ENCODE measurements at places on chromosomes 13 and 19.

DNA sequence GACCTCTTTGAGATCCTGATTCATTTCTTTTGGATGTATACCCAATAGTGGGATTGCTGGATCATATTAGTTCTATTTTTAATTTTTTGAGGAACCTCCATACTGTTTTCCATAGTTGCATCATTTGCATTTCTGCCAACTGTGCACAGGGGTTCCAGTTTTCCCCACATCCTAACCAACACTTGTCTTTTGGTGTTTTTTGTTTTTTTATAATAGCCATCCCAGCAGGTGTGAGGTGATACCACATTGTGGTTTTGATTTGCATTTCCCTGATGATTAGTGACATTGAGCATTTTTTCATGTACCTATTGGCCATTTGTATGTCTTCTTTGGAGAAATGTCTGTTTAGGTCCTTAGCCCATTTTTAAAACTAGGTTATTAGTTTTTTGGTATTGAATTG, 18.8 kb upstream of the GPR183 start:
- H3K27ac ChIP-seq = no peak overlapping the region
- H3K4me1 ChIP-seq = peaks cover 31% of the 10 kb centered on the region
- H3K36me3 ChIP-seq = no peaks in the 10 kb centered on the region
- no peak overlapping the region for H3K4me3 ChIP-seq
- no peak for DNase-seq

DNA sequence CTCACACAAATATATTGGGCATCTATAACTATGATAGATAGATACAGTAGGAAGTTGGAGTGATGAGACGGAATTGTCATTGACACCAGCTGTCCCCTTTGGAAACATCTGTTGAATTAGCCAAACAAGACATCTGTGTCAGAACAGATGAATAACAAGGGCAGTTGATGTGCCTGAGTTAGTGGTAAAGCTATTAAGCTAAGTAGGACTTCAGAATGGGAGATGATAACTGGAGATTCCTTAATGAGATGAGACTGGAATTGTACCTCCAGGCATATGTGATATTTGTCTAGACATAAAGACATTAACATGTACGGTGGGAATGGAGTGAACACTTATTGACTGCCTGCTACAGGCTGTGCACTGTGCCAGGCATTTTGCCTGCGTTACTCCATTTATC, 78.7 kb downstream of the MBNL2 start:
- no peaks in the 10 kb centered on the region for H3K27me3 ChIP-seq
- no peak for DNase-seq
- H3K4me3 ChIP-seq = no peak overlapping the region
- no peak overlapping the region for H3K27ac ChIP-seq

DNA sequence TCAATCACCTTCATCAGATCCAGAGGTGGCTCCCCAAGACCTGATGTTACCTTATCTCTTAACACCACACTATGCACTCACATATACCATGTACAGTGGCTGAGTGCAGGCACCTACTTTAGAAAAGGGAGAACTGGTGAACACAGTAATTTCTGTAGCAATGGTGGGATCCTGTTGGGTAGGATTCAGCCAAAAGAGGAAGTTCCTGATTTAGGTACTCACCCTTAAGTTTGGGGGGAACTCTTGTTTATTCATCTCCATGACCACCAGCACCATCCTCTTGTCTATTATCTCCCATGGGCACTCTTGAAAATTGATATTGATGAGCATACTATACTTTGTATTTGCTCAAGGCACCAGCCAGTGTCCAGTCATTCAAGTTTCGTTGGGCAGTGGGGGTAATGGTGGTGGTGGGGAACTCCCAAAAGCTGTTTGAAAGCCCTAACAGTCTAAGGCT, 324.4 kb downstream of the LMO7 start:
- H3K4me1 ChIP-seq = no peaks in the 10 kb centered on the region
- H3K4me3 ChIP-seq = no peak overlapping the region
- no peak for DNase-seq
- H3K36me3 ChIP-seq = no peaks in the 10 kb centered on the region

GRCh38 chr19:14674764-14675163, at the start of gene ADGRE3:
Gene ADGRE3 (minus strand): TSS chr19:14674844. CDS start chr19:14674770, 74 bp downstream.
- H3K4me1 ChIP-seq = no peaks in the 10 kb centered on the region
- H3K27ac ChIP-seq = no peak within 1 kb of the TSS
- DNase-seq = no peak
- no peaks in the 10 kb centered on the region for H3K36me3 ChIP-seq
